Activated CD4-positive, alpha-beta memory T cell treated with anti-CD3 and anti-CD28 coated beads, Interleukin-2, amount 10 ng/mL, durations not matched to agents 7 days and 5 days (primary cell): ENCODE measurements at places on chromosomes 1 and 21.

GRCh38 chr1:206985162-206985749 is 15.0 kb upstream of the FCAMR start:
- DNase-seq = no peak

DNA sequence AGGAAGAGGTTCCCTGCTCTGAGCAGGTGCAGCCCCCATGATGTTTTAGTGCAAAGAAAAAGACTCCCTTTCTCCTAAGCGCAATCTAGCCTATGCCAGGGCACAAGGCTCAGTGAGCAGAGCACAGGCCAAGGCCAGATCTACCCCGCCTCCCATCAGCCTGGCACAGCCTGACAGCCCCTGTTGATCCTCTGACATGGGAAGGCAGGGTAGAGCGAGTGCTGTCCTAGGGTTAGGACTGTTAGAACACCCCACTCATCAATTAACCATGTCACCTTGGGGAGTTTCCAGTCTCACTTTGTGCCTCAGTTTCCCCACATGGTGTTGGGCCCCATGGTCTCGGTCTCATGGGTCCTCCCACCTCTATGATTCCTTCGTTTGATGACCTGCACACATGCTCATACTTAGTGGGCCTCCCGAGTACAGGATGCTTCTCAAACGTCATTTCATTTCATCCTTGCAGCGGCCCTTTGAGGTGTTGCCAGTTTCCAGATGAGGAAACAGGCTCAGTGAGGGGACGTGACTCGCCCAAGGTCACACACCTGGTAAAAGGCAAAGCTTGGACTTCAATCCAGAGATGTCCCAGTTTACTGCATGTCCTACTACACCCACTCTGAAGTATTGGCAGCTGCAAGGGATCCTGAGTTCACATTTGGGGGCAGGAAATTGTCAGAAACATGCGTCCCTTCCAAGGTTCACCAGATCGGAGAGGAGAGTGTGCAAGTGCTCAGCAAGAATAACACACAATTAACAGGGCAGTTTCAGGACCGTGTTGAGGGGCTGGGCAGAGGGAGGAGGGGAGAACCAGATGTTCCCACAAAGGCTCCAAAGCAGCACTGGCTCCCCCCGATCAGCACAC is 213.3 kb downstream of the TRABD2B start:
- DNase-seq = no peak

- DNase-seq = no peak
Measured at GRCh38 chr21:44294391-44295162, 5.3 kb upstream of the PFKL start.

DNA sequence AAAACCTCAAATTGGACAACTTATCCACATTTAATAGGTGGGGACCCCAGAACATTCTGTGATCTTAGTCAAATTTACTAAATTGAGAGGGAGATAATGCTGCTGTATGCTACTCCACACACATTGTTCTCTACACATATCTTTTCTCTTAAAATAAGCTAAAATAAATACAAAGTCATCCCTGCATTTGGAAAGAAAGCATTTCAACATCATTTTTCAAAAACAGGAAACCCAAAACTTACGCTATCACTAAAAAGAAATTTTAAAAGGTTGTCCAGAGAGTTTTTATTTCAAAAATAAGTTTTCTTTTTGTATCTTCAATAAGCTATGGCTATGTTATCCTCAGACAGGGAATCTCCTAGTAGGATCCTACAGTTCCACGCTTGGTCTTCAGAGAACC is 19.5 kb upstream of the OR6N2 start:
- no peak for DNase-seq

GRCh38 chr1:214106375-214106774 is 118.6 kb downstream of the PROX1 start:
- DNase-seq = no peak

GRCh38 chr1:22816803-22817202 is 106.2 kb downstream of the EPHB2 start:
- no peak for DNase-seq

DNA sequence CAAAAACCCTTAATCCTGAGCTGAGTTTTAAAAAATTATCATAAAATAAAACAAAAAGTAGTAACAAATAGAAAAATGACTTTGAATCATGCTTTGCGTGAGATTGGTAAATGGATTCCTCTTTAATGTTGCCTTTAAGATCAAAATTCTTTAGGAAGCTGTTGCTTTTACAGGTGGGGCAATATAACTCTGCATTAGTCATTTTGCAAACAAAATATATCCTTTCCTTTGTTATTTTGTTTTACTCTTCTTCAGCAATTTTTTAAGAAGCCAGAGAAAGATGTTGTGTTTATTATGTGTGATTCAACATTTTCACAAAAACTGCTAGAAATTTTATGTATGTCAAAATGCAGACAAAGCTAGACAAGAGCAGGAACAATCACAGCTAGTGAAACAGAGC is 50.0 kb downstream of the MARK1 start:
- DNase-seq = no peak

- DNase-seq = peak; percentile 61
Measured at GRCh38 chr1:63773815-63774616, at the start of gene ROR1. ROR1 (plus strand) TSS chr1:63774017.

DNA sequence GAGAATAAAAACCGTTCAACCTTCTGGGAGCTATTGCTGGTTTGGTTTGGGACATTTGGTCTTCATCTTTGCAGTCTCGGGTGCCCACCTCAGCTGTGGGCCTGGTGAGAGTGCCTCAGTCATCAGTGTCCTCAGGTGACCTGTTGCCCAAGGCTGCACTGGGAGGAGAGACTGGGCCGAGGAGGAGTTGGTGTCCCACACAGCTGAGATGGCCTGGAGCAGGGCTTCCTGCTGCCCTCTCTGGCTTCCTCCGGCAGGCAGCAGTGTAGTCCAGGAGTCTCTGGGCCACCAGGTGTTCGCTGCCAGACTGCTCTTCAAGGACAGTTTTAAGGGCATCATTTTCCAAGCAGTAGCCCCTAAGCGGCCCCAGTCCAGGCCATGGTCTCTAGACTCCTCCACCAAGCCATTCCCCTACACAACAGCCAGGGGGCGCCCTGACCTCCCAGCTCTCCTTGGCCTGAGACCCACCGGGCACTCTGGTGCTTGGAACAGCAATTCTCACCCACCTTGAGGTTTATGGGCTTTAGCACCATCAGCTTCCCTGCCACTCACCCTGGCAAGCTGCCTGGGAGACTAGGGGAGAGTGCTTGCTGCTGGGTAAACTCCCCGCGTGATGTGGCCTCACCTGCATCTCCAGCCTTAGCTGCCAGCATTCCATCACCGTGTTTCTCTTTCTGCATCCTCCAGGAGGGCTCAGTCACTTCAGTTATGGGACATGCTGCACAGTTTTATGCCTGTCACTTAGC is 9.1 kb upstream of the SYTL1 start:
- peak; percentile 66 for DNase-seq

DNA sequence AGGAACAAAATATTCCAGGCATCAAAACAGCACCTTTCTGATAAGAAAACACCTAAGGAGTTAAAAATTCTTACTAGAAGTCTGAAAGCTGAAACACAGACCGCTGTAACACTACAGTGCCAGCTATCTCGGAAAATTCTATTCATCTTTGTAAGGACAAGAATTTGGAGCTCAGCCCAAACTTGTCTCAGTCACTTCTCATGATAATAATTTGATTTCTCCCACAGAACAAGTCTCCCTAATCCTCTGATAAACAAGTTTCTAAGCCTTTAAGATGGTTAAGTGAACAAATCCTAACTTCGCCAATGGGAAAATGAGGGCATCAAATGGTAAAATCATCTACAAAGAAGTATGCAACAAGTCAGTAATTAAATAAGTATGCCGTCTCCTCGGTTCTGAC is 59.9 kb downstream of the SIPA1L2 start:
- no peak for DNase-seq

DNA sequence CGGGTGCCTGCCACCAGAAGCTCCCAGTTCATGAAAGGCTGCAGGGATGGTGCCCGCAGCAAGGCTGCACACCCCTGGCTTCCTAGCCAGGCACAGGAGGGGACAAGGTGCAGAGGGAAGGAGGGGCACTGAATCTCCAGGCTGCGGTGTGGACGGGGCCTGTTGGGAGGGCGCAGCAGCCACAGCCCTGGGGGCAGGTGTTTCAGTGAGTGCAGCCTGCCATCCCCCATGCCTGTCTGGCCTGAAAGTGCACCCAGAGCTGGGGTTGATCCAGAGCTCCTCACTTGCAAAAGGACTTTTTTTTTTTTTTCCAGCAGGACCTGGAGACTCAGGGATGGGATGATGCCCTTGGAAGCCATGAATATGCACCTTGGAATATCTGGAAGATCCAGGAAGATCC is 153.7 kb upstream of the C1orf174 start:
- no peak for DNase-seq

DNA sequence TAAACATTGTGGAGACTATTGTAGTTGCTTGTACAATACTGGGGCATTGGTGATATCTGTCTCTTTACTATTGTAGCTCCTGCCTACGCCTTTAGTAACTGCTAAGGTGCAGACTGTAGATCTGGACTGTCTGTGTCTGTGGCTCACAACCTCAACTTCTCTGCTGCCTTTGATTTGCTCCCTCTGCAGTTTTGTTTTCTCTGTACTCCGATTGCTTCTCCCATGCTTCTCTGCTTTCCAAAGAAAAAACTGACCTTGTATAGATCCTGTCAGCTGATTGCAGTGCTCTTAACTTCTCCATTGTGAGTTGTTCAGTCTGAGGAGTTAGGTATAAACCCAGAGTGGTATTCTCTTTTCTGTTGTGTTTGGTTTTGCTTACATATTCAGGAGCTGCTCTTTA is 15.3 kb downstream of the MAGI3 start:
- DNase-seq = no peak

- peak; percentile 13 for DNase-seq
Measured at GRCh38 chr1:228007049-228007800, 427 bp downstream of the WNT3A start.

GRCh38 chr1:90317628-90318027 is 322.7 kb downstream of the ZNF326 start:
- no peak for DNase-seq

- no peak for DNase-seq
Measured at GRCh38 chr1:57986432-57986831, 560.1 kb downstream of the OMA1 start.

GRCh38 chr1:212161231-212161781 is 123.9 kb upstream of the PPP2R5A start:
- no peak for DNase-seq

- DNase-seq = peak; percentile 80
Measured at GRCh38 chr1:15249081-15249480, 2.1 kb downstream of the FHAD1 start.

DNA sequence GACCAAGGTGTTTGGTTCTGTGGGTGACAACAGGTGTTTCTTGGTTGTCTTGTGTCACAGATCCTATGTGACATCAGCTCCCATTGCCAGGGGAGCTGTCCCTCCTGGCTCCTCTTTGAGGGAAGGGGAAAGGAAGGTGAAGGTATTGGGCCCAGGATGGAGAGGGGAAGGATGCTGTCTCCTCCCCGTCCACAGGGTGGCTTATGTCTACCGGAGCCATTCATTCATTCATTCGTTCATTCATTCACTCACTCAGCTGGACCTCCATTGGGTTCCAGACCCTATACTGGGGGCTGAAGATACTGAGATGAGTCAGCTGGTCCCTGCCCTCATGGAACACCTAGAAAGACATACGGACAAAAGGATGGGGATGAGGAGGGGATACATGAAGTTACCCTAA is 38.9 kb downstream of the EPHB2 start:
- DNase-seq = no peak

GRCh38 chr21:34612557-34612956 is 2.4 kb downstream of the RCAN1 start:
- DNase-seq = no peak

DNA sequence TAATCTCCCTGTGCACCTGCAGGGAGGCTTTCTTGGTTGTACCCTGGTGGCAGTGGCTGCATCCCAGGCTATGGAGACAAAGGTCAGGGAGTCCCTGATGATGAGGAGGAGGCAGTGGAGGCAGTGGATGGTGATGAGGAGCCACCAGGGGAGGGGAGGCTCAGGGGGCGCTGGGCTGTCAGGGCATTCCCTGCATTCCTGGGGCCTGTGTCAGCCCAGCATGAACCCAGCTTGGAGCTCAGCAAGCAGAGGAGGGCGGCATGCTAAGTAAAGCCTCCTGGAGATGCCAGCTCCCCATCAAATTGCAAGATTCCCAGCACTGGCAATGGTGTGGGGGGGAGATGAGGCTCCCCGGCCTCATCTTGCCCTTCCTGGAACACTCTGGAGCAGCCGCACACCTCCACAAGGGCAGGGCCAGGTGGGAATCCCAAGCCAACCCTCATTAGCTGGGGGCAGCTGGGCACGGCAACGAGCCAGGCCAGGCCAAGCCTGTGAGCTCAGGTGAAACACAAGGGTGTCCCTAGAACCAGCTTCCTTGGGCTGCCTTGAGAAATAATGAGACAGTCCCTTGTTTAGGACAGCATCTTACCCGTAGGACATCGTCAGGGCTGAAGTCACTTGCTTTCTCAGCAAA is 469.5 kb downstream of the MATN1 start:
- no peak for DNase-seq

GRCh38 chr21:29154270-29154669 is 23.8 kb downstream of the MAP3K7CL start:
- DNase-seq = no peak

DNA sequence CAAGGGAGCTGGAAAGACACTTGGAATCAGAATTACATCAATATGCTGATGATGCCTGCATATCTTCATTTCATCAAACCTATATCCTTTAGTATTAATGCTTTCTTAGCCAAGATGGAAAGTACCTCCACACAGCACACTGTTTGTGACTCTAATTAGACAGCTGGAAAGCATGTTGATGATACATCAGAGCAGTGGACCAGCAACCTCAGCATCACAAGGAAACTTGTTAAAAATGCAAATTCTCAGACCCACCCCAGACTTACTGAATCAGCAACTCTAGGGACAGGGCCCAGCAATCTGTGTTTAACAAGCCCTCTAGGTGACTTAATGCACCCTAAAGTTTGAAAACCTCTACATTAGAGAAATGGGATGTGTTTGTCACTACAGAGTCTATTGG is 332.1 kb downstream of the DPYD start:
- DNase-seq = no peak

GRCh38 chr21:34630536-34631143 is 15.7 kb upstream of the RCAN1 start:
- DNase-seq = no peak

- no peak for DNase-seq
Measured at GRCh38 chr1:210236840-210237409, 4.3 kb downstream of the SERTAD4 start.

DNA sequence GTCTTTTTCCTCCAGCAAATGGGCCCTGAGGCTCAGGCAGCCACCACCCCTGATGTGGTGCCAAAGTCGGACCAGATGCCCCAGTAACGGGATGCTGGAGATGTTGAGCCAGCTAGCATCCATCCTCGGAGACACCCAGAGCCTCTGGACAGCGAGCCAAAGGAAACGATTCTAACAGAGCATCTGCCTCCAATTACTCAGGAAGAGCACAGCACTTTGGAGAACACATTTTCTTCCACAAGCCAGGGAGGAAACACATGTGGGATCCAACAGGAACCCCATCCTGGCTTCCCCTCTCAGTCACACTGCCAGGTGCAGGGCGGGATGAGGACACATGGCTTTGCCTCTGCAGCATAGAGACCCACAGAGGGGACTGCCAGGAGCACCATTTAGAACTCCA is 44.9 kb downstream of the C1orf198 start:
- no peak for DNase-seq
